GM12865 (cell line): ENCODE measurements at places on chromosomes 4 and X.
A peak's percentile ranks its signal among the peaks of the same experiment; 100 is the strongest.

DNA sequence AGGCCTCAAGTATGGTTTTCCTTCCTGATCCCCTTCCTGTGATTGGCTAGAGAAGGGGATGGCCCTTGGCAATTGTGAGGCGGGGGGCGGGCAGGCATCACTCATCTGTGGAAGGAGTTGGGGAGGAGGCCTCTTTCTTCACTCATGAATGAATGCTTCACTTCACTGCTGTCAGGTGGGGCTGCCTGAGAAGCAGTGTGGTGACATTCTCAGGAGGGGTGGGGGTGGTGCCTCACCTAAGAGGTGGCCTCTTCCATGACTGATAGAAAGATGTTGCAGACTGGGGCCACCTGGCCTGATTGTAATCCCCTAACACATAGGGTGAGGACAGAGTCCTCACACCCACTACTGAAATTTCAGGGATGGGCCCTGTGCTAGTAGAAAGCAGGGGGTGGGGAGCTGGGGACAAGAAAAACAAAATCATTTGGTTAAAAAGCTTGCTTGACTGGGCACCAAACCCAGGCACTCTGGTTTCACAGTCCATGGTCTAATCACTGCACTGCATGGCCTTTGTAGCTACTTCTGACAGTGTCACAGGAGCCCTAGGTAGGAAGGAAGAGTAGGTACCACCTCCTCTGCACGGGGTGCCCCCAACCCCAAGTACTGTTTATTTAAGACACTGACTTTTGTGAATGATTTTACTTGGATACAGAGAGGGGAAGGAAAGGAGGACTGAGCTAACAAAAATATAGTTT is 5.6 kb upstream of the HOPX start:
- no peak for DNase-seq

DNA sequence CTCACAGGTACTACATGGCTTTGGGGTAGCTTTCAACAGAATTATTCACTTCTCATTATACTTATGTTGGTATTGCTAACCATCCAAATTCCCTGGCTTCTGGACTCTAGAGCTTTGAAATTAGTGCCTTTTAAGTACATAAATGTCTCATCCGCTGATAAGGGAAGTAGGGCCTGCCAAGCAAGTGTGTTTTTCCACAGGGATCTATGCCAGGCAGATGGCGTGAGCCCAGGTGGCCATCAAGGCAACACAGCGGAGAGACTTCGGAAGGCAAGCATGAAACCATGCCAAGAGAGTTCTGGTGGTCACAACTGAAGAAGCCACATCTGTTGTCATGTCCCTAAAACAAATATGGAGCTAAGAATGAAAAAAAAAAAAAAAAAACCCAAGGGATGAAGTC is 503.1 kb upstream of the LCORL start:
- DNase-seq: no peak

DNA sequence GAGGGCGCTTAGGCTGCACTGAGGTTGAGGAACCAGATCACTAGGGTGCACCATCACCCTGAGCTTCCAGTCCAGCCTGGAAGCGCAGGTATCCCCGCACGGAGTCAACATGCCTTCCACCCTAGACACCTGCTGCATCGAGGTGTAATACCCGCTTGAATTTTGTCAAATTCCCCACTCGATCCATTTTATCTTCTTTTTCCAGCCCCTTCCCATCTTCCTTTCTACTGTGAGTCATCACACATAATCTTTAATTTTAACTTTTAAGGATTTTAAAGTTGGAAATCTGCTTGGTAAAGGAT is 821 bp downstream of the PLK4 start:
- DNase-seq: no peak

GRCh38 chrX:11758400-11759171 is 549 bp downstream of the MSL3 start:
- peak; percentile 93 for DNase-seq

DNA sequence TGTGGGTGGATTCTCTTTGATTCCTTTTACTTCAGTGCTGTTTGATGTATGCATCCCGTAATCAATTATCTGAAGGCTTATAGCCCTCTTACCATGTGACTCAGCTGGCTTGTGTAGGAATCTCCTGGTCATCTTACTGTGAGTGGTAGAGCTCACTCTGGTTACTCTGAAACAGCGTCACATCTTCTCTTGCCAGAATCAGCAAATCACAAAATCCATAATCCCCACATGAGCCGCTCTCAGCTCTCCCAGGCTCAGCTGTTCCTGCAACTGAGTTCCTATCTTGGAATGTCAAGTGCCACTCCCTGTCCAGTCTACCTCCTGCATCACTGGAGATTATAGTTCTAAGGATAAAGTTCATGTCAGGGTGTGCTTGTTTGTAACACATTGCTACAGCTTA is 278.0 kb downstream of the FBXO8 start:
- DNase-seq: no peak

- DNase-seq: no peak
Observed at GRCh38 chr4:105186701-105187161, 40.1 kb downstream of the TET2 start.

DNA sequence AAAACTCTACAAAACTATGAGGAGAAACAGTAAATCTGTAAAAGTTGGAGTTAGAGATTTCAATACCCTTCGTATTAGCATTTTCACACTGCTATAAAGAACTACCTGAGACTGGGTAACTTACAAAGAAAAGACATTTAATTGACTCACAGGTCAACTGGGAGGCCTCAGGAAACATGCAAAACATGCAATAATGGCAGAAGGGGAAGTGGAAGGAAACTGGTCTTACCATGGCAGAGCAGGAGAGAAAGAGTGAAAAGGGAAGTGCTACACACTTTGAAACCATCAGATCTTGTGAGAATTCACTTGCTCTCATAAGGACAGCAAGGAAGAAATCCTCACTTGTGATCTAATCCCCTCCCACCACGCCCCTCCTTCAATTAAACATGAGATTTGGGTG is 949.9 kb downstream of the TECRL start:
- DNase-seq: peak; percentile 1

GRCh38 chr4:45688341-45688740 is 435.5 kb downstream of the GABRG1 start:
- DNase-seq: no peak

GRCh38 chr4:163592212-163592611 is 97.7 kb downstream of the TMA16 start:
- no peak for DNase-seq

GRCh38 chr4:44662623-44663005 is 11.2 kb upstream of the YIPF7 start:
- DNase-seq: peak; percentile 29

- no peak for DNase-seq
Observed at GRCh38 chr4:37737466-37737865, 51.3 kb upstream of the RELL1 start.

GRCh38 chr4:89056292-89056952 is 563 bp downstream of the FAM13A start:
- DNase-seq: no peak

- DNase-seq: peak; percentile 80
Observed at GRCh38 chrX:14673764-14674163, 144.4 kb downstream of the GLRA2 start.

DNA sequence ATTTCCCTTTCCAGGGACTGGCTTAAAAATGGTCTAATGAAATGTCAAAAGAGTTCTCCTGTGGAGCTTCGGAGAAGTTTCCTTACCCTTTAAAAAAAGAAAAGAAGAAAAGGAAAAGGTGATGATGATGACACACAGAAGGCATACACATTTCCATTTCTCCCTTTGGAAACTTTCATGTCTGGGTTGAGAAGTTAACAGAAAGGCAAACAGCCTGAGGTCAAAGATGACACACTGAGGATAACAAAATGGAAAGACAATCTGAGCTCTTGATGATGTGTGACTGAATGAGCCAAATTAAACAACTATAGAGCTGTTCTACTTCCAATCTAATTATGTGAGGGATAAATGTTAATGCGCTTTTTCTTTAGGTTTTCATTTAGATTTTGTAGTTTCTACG is 32.2 kb downstream of the NFXL1 start:
- DNase-seq: no peak

- no peak for DNase-seq
Observed at GRCh38 chrX:3748052-3748559, 34.7 kb upstream of the PRKX start.

DNA sequence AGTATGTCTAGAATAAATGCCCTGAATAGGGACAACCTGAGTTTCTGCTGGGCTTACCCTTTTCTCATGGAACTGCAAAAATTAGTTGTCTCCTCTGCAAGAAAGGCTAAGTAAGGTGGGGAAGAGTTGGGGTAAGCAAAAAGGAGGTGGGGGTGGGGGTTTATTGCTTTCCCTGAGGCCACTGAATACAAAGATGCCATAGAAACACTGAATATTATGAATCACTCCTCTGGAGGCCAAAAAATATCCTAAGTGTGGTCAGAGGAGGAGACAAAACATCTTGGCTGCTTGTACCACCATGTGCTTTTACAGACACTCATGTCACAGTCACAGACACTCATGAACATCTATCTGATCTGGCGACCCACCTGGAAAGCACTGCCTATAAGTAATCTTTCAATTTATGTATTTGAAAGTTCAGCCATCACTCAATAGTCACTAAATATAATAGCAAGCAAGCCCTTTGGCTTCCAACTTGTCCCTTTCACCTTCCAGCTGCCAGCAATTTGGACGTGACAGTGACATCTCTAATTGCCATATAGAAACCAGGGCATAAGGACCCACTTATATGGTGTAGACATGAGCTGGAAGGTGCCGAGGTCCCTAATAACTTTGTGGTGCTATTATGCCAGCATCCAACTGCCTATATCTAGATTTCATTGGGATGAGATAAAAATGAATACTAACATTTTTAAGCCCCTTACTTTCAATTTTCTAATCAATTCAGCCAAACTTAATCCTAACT is 122.7 kb upstream of the CBR4 start:
- DNase-seq: no peak

GRCh38 chrX:120365320-120365719 is 3.4 kb downstream of the ATP1B4 start:
- peak; percentile 53 for DNase-seq

GRCh38 chr4:177862541-177863176 is 420.4 kb upstream of the AGA start:
- no peak for DNase-seq

DNA sequence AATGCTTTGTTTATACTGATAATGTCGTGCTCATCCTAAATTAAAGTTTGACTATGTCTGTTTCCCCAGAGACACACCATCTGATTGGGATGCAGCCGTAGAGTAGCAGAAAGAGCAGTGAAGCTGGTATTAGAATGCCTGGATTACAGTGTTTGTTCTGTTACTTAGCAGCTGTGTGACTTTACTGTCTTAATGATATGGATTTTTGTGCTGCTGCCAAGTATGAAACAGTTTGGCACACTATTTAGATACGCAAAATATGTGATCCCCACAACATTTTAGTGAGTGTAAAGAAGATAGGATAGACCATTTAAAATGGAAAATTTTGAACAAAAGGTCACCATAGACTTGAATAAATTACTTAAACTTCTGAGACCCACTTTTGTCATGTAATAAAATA is 1.2 kb upstream of the CHIC1 start:
- no peak for DNase-seq

DNA sequence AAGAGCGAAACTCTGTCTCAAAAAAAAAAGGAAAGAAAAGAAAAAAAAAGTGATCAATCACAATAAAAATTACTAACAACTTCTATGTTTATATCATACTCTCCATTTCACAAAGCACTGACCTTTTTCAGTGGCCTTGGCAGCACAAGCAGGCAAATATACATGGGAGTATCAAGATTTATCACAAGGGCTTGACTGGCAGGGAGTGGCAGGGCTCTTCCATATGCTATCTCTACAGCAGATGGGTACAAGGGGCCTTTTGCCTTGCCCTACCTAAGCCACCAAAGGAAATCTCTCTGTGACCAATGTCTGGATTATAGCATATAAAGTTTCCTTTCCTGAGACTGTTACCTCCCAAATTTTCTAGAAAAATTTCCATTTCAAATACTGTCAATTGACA is 24.4 kb downstream of the TSPAN5 start:
- no peak for DNase-seq

- DNase-seq: no peak
Observed at GRCh38 chrX:9913146-9913433, 54.1 kb upstream of the CLDN34 start.

DNA sequence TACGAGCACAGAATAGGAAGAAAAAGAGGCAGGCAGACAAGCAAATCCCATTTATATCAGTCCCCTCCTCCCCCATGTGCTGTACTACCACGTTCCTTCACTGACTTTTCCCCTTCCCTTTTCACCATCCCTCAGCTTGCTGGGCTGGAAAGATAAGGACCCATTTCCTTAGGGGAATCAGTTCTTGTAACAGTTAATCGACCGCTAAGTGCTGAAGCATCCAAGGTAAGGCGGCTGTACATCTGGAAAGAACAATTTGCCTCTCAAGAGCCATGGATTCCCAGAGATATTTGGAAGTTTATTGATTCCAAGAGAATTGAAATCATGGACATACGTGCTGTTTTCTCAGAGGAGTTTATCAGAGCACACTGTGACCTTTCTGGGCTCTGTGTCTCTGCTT is 1688.0 kb downstream of the STIM2 start:
- no peak for DNase-seq

- no peak for DNase-seq
Observed at GRCh38 chr4:186081202-186081807, 12.3 kb downstream of the TLR3 start.

GRCh38 chr4:143270256-143270838 is 66.3 kb upstream of the GAB1 start:
- no peak for DNase-seq

DNA sequence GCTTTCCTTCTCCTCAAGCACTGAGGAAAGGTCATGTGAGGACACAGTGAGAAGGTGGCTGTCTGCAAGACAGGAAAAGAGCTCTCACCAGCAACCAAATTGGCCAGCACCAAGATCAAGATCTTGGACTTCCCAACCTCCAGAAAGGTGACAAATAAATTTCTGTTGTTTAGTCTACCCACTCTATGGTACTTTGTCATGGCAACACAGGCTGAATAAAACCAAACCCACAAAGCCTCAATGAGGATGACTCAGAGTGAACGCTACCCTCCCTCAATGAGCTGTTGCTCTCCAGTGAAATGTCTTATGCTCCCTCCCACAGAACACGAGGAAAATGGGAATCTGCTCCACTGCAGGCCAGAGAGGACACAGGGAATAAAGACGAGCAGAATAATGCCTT is 244.1 kb downstream of the RAB28 start:
- DNase-seq: no peak

DNA sequence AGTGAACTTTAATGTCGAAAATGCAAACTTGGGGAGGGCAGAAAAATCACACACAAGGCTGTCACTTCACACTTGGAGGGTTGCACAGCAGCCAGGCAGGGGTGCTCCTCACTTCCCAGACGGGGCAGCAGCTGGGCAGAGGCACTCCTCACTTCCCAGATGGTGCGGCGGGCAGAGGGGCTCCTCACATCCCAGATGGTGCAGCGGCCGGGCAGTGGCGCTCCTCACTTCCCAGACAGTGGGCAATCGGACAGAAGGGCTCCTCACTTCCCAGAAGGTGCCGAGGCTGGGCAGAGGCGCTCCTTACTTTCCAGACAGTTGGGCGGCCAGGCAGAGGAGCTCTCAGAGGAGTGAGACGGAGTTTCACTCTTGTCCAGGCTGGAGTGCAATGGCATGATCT is 90.6 kb downstream of the HMGB3 start:
- no peak for DNase-seq

DNA sequence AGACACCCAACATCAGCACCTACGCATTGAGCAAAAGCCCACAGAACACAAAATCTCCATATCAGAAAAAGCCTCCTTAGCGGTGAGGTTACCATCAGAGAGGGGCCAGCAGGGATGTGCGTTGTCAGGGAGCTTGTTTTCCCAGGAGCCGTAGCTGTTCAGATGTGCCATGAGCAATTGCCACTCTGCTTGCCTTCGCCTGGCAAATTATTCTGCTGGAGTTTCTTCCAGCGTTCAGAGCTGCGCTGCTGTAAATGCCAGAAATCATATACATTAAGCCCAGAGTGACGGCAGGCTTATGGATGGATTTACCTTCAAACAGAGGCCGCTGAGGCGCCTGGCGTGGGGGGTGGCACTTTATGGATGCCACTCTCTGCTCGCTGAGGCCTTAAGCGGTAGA is 632.3 kb downstream of the BCOR start:
- no peak for DNase-seq
